ENCODE measurements at places on chromosomes 2 and 18. TPM values are rescaled to one million over a fixed set of nuclear protein-coding genes. Genes with fewer than 3 reads are reported as not detected.

Gene PLCL1
- 1.6 TPM for total RNA-seq

Gene C2orf92
- 9.4 TPM for total RNA-seq

Gene IRS1
- total RNA-seq, result 27.9 TPM

Gene UGT1A5
- 1.2 TPM for total RNA-seq

Gene SCG2
- total RNA-seq, result 0.35 TPM

Gene CCT7
- total RNA-seq, result 450 TPM

Gene PIEZO2
- 0.11 TPM for total RNA-seq

Gene CD207
- 0.16 TPM for total RNA-seq

Gene IL18RAP
- total RNA-seq, result not detected

Gene SERPINB13
- total RNA-seq, result not detected

Gene L3MBTL4
- 0.23 TPM for total RNA-seq

Gene ITPRIPL1
- total RNA-seq, result 1.9 TPM

Gene MAP3K19
- total RNA-seq, result not detected

Gene SLC8A1
- total RNA-seq, result 0.21 TPM

Gene ABHD1
- 0.23 TPM for total RNA-seq

Gene PPIG
- total RNA-seq, result 68.9 TPM

Gene SGPP2
- not detected for total RNA-seq

Gene CELF4
- 0.11 TPM for total RNA-seq

Gene CYBRD1
- total RNA-seq, result 6.5 TPM

Gene PROC
- total RNA-seq, result 4.1 TPM

Gene RAB27B
- 0.42 TPM for total RNA-seq

Gene SPATS2L
- total RNA-seq, result 196 TPM

Gene UGT1A10
- total RNA-seq, result 1.0 TPM

Gene CRYGC
- not detected for total RNA-seq

Gene PLEK
- not detected for total RNA-seq

Gene NPPC
- total RNA-seq, result not detected
